Breast epithelium (tissue), 4 donors: ENCODE measurements at places on chromosomes 11 and 22. TPM values are rescaled to one million over a fixed set of nuclear protein-coding genes. Genes with fewer than 3 reads are reported as not detected.

GRCh38 chr11:584287-584686, 8.0 kb downstream of the PHRF1 start:
- H3K36me3 ChIP-seq, result peaks cover 3% of the 10 kb centered on the region
- H3K4me3 ChIP-seq, result no peak overlapping the region
- H3K27ac ChIP-seq, result no peak overlapping the region
- no peak for DNase-seq
- peaks cover 6% of the 10 kb centered on the region for H3K4me1 ChIP-seq

GRCh38 chr22:28430466-28431025, 249.1 kb downstream of the TTC28 start:
- H3K4me1 ChIP-seq, result no peaks in the 10 kb centered on the region
- no peaks in the 10 kb centered on the region for H3K27me3 ChIP-seq
- H3K4me3 ChIP-seq, result no peak overlapping the region
- no peak for DNase-seq
- H3K36me3 ChIP-seq, result no peaks in the 10 kb centered on the region
- H3K27ac ChIP-seq, result no peak overlapping the region

The SEPTIN3 gene
- 2.2 TPM for total RNA-seq

The P4HA3 gene
- total RNA-seq, result 0.66 TPM

- H3K27me3 ChIP-seq, result peaks cover 33% of the 10 kb centered on the region
- H3K36me3 ChIP-seq, result no peaks in the 10 kb centered on the region
- no peaks in the 10 kb centered on the region for H3K4me1 ChIP-seq
- no peak overlapping the region for H3K4me3 ChIP-seq
- H3K27ac ChIP-seq, result no peak overlapping the region
- DNase-seq, result no peak
These were observed 1005.1 kb downstream of the BRD1 start for GRCh38 chr22:48822278-48823233.

The ANKRD13D gene
- total RNA-seq, result 40.7 TPM

The OR4D5 gene
- not detected for total RNA-seq

The OTOG gene
- not detected for total RNA-seq

DNA sequence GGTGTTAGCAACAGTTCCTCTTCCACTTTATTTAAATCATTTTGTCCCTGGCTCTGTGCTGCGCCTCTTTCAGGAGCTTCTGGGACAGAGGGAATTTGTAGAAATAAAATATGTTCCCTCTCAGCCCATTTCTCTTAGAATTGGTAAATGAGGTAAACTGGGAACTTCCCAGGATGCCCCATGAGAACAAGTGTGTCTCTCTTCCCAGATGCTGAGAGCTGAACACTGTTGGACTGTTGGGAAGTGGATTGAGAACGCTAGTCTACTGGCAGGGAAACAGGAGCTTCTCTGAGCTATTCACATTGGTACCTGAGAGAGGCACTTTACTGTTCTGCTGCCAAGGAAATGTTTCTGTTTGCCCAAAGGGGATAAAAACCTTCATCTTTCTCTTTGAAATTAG, 4.0 kb downstream of the CRY2 start:
- peak overlapping the region; percentile 7 for H3K27ac ChIP-seq
- no peak for DNase-seq
- H3K27me3 ChIP-seq, result no peaks in the 10 kb centered on the region
- no peak overlapping the region for H3K4me3 ChIP-seq
- H3K36me3 ChIP-seq, result no peaks in the 10 kb centered on the region

DNA sequence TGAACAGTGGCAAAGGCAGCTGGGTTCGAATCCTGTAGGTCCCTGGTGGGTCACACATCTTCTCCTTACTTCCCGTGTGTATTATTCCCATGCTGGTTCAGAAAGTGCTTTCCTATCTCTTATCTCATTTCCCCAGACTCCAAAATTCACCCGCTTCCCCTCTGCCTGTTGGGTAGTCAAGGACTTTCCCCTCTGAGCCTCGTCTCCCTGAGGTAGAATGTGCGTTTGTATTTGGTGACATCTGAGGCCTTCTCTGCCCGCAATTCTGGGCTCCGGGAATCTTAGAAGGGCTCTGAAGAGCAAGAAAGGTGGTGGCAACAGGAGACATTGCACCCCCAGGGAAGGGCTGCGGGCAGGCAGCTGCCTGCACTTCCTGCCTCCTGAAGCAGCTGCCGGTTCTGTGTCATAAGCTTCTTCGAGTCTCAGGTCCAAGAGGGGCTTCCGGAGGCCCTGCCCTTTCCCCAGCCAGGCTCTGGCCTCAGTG, 5.9 kb downstream of the LRRC32 start:
- no peaks in the 10 kb centered on the region for H3K36me3 ChIP-seq
- peak; percentile 41 for DNase-seq
- H3K4me1 ChIP-seq, result no peaks in the 10 kb centered on the region
- H3K27me3 ChIP-seq, result no peaks in the 10 kb centered on the region
- no peak overlapping the region for H3K4me3 ChIP-seq

- H3K36me3 ChIP-seq, result no peaks in the 10 kb centered on the region
- H3K4me3 ChIP-seq, result no peak overlapping the region
- no peaks in the 10 kb centered on the region for H3K4me1 ChIP-seq
- H3K27me3 ChIP-seq, result no peaks in the 10 kb centered on the region
- no peak for DNase-seq
These were observed 44.4 kb downstream of the CNTN5 start for GRCh38 chr11:99065121-99065520.

- no peak overlapping the region for H3K27ac ChIP-seq
- no peaks in the 10 kb centered on the region for H3K27me3 ChIP-seq
- peak overlapping the region; percentile 50 for H3K4me3 ChIP-seq
These were observed 650 bp downstream of the GUCY1A2 start for GRCh38 chr11:107017433-107018218.

DNA sequence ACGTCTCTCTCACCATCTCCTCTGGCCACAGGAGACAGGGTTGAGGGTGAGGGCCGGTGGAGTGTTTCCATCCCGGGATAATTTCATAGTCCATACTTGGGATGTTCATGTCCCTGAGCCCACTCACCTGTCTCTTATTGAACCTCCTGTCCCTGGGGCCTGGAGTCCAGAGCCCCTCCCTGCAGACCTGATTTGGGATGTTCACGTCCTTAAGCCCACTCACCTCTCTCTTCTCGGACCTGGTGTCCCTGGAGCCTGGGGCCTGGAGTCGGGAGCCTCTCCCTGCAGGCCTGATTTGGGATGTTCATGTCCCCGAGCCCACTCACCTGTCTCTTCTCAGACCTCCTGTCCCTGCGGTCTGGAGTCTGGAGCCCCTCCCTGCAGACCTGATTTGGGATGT, 868.2 kb downstream of the BRD1 start:
- peaks cover 42% of the 10 kb centered on the region for H3K27me3 ChIP-seq
- no peaks in the 10 kb centered on the region for H3K36me3 ChIP-seq
- H3K27ac ChIP-seq, result no peak overlapping the region
- DNase-seq, result peak; percentile 4
- no peak overlapping the region for H3K4me3 ChIP-seq
